Caco-2 (cell line): ENCODE measurements at places on chromosomes 7 and 10. TPM values are rescaled to one million over a fixed set of nuclear protein-coding genes. Genes with fewer than 3 reads are reported as not detected.

DNA sequence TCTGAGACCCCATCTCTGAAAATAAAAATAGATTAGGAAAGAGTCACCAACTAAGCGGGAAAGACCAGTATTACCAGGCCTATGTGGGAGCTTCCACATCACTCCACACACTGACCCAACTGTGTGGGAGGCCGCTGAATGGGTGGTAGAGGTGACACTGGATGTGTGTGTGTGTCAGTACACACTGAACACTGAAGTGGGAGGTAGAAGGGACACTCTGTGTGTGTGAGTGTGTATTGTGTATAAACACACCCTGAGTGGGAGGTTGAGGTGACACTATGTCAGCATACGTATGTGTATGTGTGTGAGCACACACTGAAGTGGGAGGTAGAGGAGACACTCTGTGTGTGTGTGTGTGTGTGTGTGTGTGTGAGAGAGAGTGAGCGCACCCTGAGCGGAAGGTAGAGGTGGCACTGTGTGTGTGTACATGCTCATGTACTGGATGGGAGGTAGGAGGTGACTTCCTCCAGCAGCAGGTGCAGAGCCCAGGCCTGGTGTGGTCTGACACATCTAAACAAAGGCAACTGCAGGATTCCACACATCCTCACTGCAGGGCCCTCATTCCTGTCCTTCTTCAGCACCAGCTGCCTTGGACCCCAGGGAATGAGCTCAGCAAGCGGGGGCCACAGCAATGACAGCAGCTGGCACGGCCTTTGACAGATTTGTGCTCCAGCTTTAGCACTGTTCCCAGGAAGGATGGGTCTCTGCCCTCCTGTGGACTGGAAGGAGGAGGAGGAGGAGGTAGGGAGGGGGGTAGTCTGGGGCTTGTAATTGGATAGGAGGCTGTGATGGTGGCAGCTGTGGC is 26.5 kb upstream of the RBM20 start:
- DNase-seq, result no peak
- no peaks in the 10 kb centered on the region for H3K27me3 ChIP-seq
- H3K27ac ChIP-seq, result no peak overlapping the region

- 0 out of 2 replicates have a peak, but pooled peaks cover 4% of the 10 kb centered on the region for H3K4me1 ChIP-seq
- no peak for DNase-seq
- H3K4me3 ChIP-seq, result no peak overlapping the region
- H3K27me3 ChIP-seq, result 0 out of 2 replicates have a peak, but pooled peaks cover 1% of the 10 kb centered on the region
- H3K27ac ChIP-seq, result no peak overlapping the region
Observed at GRCh38 chr10:6405713-6406112, 174.4 kb downstream of the PRKCQ start.

GRCh38 chr7:99728615-99729014 is 6.4 kb downstream of the CYP3A7 start:
- no peaks in the 10 kb centered on the region for H3K36me3 ChIP-seq
- no peak overlapping the region for H3K4me3 ChIP-seq
- peaks cover 24% of the 10 kb centered on the region for H3K4me1 ChIP-seq
- H3K27me3 ChIP-seq, result no peaks in the 10 kb centered on the region
- peak; percentile 47 for DNase-seq

GRCh38 chr7:37211097-37211880 is 237.4 kb downstream of the ELMO1 start:
- no peaks in the 10 kb centered on the region for H3K4me1 ChIP-seq
- no peaks in the 10 kb centered on the region for H3K36me3 ChIP-seq
- no peak overlapping the region for H3K27ac ChIP-seq
- no peak for DNase-seq

GRCh38 chr10:102134416-102134815 is 1.6 kb downstream of the PPRC1 start:
- H3K36me3 ChIP-seq, result peaks cover 5% of the 10 kb centered on the region
- peaks cover 11% of the 10 kb centered on the region for H3K4me1 ChIP-seq
- peak overlapping the region; percentile 92 for H3K4me3 ChIP-seq
- no peak for DNase-seq
- no peaks in the 10 kb centered on the region for H3K27me3 ChIP-seq

GRCh38 chr7:102064361-102065025 is 222.2 kb upstream of the SH2B2 start:
- peaks cover 18% of the 10 kb centered on the region for H3K4me1 ChIP-seq
- H3K36me3 ChIP-seq, result no peaks in the 10 kb centered on the region
- H3K27ac ChIP-seq, result peak overlapping the region; percentile 86

- DNase-seq, result no peak
- H3K4me1 ChIP-seq, result no peaks in the 10 kb centered on the region
- H3K4me3 ChIP-seq, result no peak overlapping the region
- H3K36me3 ChIP-seq, result no peaks in the 10 kb centered on the region
Observed at GRCh38 chr10:88440541-88440940, 142.6 kb downstream of the RNLS start.

- no peaks in the 10 kb centered on the region for H3K27me3 ChIP-seq
- H3K4me3 ChIP-seq, result no peak overlapping the region
- H3K4me1 ChIP-seq, result peaks cover 17% of the 10 kb centered on the region
- H3K36me3 ChIP-seq, result peaks cover 6% of the 10 kb centered on the region
- no peak overlapping the region for H3K27ac ChIP-seq
Observed at GRCh38 chr10:70822076-70822820, 6.5 kb downstream of the SGPL1 start.

GRCh38 chr7:1460821-1461645 is 1.8 kb upstream of the MICALL2 start:
- peak; percentile 89 for DNase-seq
- no peaks in the 10 kb centered on the region; the same call in 1 of the 2 replicates for H3K36me3 ChIP-seq
- H3K27ac ChIP-seq, result peak overlapping the region; percentile 86
- peaks cover 46% of the 10 kb centered on the region for H3K4me1 ChIP-seq
- peak overlapping the region; percentile 2; the same call in 1 of the 2 replicates for H3K4me3 ChIP-seq

DNA sequence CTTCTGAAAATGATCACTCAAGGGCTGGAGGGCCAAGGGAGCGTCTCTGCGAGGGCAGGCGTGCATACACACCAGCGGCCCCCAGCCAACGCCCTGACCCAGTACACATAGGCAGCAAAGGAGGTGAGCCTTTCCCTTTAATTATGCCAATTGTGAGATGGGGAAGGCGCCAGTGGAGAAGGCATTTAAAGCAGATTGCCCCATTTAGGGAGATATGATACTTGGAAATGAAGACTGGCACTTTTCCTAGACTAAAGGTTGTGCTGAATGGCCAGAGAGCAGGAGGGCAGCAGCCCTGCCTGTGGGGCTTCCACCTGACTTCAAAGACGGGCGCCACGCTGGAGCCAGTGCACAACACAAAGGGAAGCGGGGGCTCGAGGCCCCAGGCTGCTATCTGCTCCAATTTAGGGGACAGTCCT is 24.1 kb downstream of the HIPK2 start:
- H3K4me3 ChIP-seq, result no peak overlapping the region
- H3K27me3 ChIP-seq, result no peaks in the 10 kb centered on the region
- DNase-seq, result no peak
- H3K27ac ChIP-seq, result no peak overlapping the region
- no peaks in the 10 kb centered on the region; the same call in 1 of the 2 replicates for H3K36me3 ChIP-seq

GRCh38 chr10:55146032-55146431 is 345.0 kb upstream of the PCDH15 start:
- no peak overlapping the region for H3K27ac ChIP-seq
- no peaks in the 10 kb centered on the region for H3K4me1 ChIP-seq
- no peak for DNase-seq
- no peaks in the 10 kb centered on the region for H3K36me3 ChIP-seq
- no peak overlapping the region for H3K4me3 ChIP-seq

DNA sequence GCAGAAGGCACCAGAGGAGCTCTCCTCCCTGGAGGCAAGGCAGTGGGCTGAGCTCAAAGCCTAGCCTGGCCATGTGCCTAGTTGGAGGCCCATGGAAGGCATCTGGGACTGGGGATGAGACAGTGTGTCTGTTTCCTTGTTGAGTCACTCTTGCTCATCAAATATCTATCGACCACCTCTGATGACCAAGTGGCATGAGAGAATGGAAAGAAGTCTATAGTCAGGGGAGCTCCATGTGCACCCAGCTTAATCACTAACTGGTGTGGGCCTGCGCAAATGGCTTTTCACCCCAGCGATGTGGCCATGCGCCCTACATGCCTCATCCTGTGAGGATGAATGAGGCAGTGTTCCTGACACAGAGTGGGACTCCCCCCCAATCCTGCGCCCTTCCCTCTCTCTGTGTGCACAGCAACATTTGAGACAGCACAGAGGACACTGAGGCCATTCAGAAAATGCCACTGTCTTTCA is 229.9 kb downstream of the RPS24 start:
- H3K4me1 ChIP-seq, result peaks cover 40% of the 10 kb centered on the region
- no peak overlapping the region for H3K27ac ChIP-seq
- H3K27me3 ChIP-seq, result no peaks in the 10 kb centered on the region
- no peak for DNase-seq

DNA sequence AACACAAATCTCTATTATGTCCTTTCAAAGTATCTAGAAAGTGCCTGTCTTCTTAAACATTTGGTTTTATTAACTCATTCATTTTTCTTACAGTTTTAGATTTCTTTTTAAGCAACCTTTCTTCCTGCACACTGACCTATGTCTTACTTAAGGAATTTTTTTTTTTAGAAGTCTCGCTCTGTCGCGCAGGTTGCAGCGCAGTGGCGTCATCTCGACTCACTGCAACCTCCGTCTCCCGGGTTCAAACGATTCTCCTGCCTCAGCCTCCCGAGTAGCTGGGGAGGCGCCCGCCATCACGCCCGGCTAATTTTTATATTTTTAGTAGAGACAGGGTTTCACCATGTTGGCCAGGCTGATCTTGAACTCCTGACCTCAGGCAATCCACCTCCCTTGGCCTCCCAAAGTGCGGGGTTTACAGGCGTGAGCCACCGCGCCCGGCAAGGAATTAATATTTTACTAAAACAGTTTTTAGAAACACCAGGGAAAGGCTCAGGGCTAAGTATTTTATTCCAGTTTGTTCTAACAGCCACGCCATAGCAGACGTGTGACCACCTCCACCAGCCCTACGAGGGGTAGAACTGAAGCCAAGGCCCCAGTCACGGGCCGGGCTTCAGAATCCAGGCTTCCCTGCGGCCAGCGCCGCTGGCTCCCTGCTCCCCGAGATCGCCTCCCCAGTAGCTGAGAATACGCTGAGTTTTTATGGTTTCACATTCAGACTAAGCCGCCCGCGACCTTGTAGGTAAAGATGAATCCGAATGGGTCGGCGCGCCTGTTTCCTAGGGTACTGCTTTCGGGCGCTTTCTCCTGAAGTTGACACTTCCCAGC is 941 bp upstream of the LUC7L2 start:
- H3K27me3 ChIP-seq, result no peaks in the 10 kb centered on the region
- DNase-seq, result peak; percentile 68
- H3K4me1 ChIP-seq, result no peaks in the 10 kb centered on the region
- peak overlapping the region; percentile 98 for H3K27ac ChIP-seq
- no peaks in the 10 kb centered on the region for H3K36me3 ChIP-seq

- no peaks in the 10 kb centered on the region for H3K4me1 ChIP-seq
- no peak for DNase-seq
- H3K27me3 ChIP-seq, result no peaks in the 10 kb centered on the region
Observed at GRCh38 chr10:117249493-117250093, 8.7 kb downstream of the SLC18A2 start.

GRCh38 chr10:133379152-133379800 is at the start of gene PAOX:
PAOX (plus strand) TSS chr10:133379262; CDS start chr10:133379317, 55 bp downstream.
- H3K4me1 ChIP-seq, result peaks cover 9% of the 10 kb centered on the region
- H3K4me3 ChIP-seq, result peak within 1 kb of the TSS; percentile 97
- H3K27me3 ChIP-seq, result no peaks in the 10 kb centered on the region
- peak; percentile 83 for DNase-seq
- no peaks in the 10 kb centered on the region for H3K36me3 ChIP-seq
- H3K27ac ChIP-seq, result peak within 1 kb of the TSS; percentile 45

GRCh38 chr10:49414496-49414895 is 18.6 kb upstream of the DRGX start:
- no peak overlapping the region for H3K4me3 ChIP-seq
- H3K4me1 ChIP-seq, result peaks cover 15% of the 10 kb centered on the region
- no peaks in the 10 kb centered on the region for H3K36me3 ChIP-seq
- DNase-seq, result no peak
- no peak overlapping the region for H3K27ac ChIP-seq

GRCh38 chr7:16564909-16565426 is 38.3 kb downstream of the LRRC72 start:
- no peak overlapping the region for H3K4me3 ChIP-seq
- peak; percentile 64 for DNase-seq
- H3K27ac ChIP-seq, result no peak overlapping the region
- no peaks in the 10 kb centered on the region for H3K36me3 ChIP-seq
- no peaks in the 10 kb centered on the region for H3K27me3 ChIP-seq

The NCF1 gene
- total RNA-seq, result 0.23 TPM in 1 of 2 replicates, not detected in the other

The SH2D4B gene
- total RNA-seq, result 0.09 and 0.23 TPM in 2 replicates

The SYT15 gene
- 0.43 and 0.60 TPM in 2 replicates for total RNA-seq

The SLC26A4 gene
- total RNA-seq, result not detected in 2 replicates

The TEX47 gene
- not detected in 2 replicates for total RNA-seq
